Left hindlimb (tissue), 1 donor: ENCODE measurements at places on chromosomes 2 and 18.

- DNase-seq: no peak
Observed at GRCh38 chr2:135615404-135615803, 84.1 kb downstream of the R3HDM1 start.

GRCh38 chr2:27255187-27255586, 7.7 kb downstream of the SLC30A3 start:
- DNase-seq: no peak

DNA sequence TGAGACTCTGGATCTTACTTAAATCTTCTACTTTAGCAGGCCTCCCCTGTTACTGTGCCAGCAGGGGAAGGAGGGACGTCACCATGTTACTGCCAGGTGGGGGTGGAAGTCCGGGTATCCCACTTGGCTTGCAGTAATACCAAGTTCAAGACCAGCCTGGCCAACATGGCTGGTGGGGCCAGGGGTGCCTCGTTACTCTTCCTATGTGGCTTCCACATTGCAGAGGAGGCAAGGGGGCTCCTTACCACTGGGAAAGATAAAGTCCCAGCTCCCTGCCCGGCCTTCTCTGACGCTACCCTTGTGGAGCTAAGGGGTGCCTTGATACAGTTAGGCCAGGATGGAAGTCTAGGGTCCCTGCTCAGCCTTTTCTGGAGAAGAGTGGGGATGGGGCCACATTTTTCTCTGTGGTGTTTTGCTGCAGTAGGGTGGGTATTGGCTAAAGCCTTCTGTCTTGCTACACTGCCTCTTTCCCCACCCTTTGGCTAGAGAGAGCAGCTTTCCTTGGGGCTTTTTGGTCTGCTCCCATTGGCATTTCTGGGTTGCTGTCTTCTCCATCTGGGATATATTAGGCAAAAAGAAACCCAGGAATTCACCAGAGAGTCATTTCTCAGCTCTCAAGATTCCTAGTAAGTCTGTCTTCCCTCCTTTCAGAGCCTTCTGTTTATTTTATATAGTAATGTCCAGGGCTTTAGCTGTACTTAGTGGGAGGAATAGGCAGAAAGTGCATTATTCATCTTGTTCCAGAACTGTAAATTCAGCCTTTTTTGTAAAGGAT, 21.9 kb downstream of the ELMOD3 start:
- no peak for DNase-seq

GRCh38 chr18:63107171-63107845, 212.3 kb downstream of the BCL2 start:
- no peak for DNase-seq

DNA sequence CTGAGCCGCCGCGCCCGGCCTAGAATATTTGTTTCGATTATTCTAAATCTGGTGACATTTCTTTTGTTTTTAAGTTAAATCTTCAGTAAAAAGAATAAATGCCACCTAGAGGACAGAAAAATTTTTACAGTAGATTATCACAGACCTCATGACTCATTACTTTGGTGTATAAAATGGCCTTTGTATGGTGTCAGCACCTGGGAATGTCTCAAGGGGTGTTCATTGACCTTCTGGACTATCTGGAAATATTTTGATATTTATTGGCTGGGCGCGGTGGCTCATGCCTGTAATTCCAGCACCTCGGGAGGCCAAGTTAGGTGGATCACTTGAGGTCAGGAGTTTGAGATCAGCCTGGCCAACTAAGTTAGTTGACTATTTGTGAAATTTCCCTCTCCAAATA, 30.3 kb upstream of the SLC30A6 start:
- no peak for DNase-seq

- no peak for DNase-seq
Observed at GRCh38 chr2:27871802-27872201, 18.4 kb downstream of the RBKS start.

DNA sequence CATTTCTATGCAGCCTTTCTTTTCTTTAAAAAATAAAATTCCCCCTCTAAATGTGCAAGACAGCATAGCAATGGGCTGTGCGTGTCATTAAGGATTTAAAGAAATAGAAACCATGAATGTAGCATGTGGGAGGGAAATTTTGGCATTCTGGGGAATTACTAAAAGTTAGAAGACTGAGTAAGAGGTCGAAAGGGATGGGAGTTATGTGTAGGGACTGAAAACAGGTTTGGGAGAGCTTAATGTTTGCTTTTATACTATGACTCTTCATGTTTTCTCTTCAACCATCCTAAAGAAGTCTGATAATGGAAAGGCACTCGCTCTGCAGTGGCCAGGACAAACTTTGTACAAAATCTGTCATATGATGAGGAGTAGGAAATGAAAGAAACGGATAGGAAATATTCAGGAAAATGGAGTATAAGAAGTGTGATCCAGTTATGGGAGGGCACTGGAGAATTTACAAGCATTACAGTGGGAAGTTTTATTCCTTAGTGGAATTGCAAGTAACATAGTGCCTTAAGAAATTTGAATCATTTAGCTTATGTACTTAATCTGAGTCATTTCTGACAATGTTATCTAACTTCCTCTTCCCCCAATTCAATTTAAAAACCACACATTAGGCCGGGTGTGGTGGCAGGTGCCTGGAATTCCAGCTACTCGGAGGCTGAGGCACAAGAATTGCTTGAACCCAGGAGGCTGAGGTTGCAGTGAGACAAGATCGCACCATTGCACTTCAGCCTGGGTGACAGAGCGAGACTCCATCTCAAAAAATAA, 20.6 kb downstream of the TMEM87B start:
- no peak for DNase-seq

- no peak for DNase-seq
Observed at GRCh38 chr18:42527766-42528165, 572.7 kb downstream of the PIK3C3 start.

DNA sequence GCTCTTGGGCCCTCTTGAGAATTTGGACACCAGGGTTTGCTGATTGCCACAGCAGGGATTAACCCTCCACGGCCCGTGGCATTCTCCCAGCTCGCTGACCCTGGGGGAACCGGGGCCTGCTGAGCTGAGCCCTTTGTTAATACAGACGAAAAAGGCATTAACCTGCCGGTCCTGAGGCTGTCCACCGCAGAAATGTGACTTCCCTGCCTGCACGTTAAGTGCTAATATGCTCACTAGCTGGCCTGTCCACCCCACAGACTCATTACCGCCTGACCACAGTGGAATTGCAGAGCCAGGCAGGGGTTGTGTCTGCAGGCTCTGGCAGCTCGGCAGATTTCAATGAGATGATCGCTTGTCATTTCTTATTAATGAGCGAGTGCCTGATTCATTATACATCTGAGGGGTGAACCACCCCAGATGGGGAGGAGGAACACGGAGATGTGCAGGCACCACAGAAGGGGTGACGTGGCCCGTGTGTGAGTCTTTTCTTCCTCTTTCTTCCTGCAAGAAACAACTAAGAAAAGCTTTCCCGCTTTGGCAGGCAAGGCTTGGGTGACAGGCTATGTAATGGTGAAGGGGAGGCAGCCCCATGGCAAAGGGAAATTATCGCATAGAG, 126.0 kb downstream of the GLI2 start:
- peak; percentile 23 for DNase-seq

- DNase-seq: no peak
Observed at GRCh38 chr18:63646936-63647335, 2.9 kb upstream of the SERPINB4 start.

- DNase-seq: no peak
Observed at GRCh38 chr18:9333441-9334328, 888 bp upstream of the TWSG1 start.

GRCh38 chr2:236715077-236715476, 145.5 kb downstream of the ACKR3 start:
- DNase-seq: no peak

DNA sequence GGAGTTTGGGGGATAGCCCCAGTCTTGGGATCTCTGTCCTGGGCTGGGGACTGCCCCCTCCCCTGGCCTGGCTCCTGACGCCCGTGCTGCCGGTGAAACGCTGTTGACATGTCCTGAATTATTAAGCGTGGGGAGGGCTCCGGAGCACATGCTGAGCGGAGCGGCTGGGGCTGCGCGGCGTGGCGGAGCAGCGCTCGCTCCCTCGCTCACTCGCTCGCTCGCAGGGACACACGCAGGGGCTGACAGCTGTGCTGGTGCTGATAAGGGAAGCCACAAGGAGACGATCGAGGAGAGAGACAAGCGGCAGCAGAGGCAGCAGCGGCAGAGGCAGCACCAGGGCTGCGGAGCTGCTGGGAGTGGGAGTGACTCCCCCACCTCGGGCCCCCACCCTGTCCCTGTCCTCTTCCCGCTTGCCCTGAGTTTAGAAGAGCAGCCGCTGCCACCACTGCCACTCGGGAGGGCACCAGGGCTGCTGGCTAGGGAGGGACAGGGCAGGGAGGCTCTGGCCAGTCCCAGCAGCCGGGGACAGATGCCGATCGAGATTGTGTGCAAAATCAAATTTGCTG, at the start of gene ASIC4:
Gene ASIC4, plus strand, starts transcription at position 287 of the 566 bp plus-strand sequence. Its CDS starts 243 bp downstream, at position 530.
- no peak for DNase-seq

DNA sequence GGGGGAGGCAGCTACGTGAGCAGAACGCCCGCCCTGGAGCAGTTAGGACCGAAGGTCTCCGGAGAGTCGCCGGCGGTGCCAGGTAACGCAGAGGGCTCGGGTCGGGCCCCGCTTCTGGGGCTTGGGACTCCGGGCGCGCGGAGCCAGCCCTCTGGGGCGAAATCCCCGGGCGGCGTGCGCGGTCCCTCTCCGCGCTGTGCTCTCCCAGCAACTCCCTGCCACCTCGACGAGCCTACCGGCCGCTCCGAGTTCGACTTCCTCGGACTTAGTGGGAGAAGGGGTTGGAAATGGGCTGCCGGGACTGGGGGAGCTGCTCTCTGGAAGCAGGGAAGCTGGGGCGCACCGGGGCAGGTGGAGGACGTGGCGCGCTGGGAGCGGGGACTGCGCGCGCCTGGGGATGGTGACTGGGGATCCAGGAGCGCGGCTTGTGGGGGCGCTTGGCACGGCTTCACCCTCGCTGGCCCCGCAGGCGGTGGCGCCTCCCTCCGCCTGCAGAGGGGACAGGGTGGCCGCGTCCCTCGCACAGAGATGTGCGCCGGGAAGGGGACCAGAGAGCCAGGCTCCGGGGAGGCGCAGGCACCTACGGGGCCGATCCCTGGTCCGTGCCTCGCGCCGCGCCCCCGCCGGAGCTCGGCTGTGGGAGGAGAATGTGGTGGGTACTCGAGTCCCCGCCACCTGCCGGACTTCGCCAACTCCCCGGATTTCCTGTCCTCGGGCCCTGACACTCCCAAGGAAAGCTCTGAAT, 688 bp downstream of the CDH20 start:
- DNase-seq: peak; percentile 39

DNA sequence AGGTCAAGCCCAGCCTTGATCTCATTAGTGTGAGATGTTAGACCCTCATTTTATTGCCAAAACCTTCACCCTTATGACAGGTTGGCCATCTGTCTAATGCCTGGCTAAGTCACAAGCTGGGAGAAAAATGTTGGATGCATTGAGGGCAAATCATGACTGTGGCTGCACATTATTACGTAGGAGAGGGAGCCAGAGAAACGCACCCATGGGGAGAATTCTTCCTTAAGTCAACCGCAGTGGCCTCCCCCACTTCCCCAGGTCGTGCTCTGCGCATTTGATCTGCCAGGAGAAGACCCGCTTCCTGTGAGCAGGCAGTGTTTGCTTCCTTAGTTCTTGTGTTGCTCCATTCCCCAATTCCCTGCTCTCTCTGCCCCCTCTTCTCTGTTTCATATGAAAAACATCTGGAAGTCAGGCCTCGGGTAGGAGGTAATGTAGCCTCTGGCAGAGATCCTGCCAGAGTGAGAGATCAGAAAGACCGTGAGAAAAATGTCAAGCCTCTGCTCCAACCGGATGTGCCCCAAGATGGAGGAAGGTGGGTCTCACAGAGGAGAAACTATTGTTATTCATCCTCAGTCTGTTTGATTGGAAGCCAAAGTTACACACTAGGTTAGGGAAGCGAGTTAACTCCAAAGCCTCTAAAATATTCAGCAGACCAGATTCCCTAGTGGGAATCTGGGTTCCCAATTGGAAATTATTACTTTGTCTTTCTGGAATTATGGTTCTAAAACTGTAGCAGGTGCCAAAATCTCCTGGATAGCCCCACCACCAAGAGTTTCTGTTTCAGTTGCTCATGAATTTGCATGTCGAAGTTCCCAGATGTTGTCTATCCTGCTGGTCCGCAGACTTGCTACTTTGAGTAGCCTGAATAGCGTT, 144.3 kb upstream of the PELI1 start:
- DNase-seq: peak; percentile 70

GRCh38 chr2:134433469-134433868, 179.6 kb downstream of the MGAT5 start:
- no peak for DNase-seq

DNA sequence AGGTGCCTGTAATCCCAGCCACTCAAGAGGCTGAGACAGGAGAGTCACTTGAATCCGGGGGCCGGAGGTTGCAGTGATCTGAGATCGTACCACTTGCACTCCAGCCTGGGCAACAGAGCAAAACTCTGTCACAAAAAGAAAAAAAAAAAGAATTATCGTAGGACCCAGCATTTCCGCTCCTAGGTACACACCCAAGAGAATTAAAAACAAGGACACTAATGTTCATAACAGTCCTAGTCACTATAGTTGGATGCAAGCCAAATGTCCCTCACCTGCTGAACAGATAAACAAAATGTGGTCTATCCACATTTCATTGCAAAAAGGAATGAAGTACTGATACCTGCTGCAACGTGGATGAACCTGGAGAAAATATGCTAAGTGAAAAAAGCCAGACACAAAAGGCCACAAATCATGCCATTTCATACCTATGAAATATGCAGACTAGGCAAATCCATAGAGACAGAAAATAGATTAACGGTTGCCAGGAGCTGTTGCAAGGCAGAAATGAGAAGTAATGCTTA, 21.2 kb downstream of the ADRA2B start:
- no peak for DNase-seq

DNA sequence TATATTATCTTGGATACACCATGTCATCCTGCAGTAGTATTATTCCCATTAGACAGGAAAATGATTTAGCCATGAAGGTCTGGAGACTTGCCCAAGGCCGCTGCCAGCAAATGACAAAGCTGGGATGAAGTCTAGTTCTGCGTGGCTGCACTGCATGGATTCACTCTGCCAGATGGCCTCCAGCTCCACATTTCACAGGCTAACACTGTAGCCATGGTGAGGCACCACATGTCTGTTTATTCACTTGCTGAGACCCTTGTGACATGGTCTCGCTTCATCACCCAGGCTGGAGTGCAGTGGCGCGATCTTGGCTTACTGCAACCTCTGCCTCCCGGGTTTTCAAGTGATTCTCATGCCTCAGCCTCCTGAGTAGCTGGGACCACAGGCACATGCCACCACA, 31.5 kb upstream of the SCG2 start:
- DNase-seq: no peak
